ENCODE measurements at places on chromosomes 1 and 21. TPM values are rescaled to one million over a fixed set of nuclear protein-coding genes. Genes with fewer than 3 reads are reported as not detected.

OLIG2 gene
- total RNA-seq, result not detected

TRMT13 gene
- 4.2 TPM for total RNA-seq

DNALI1 gene
- total RNA-seq, result 8.0 TPM

CLCA4 gene
- not detected for total RNA-seq

Measured in epithelial cell of alveolus of lung (primary cell).